ENCODE measurements at places on chromosomes 5 and 9. TPM values are rescaled to one million over a fixed set of nuclear protein-coding genes. Genes with fewer than 3 reads are reported as not detected.

Gene LRRC19
- total RNA-seq: not detected

Gene PDE6A
- total RNA-seq: not detected

Gene PIP5K1B
- 6.1 TPM for total RNA-seq

Gene CATSPER3
- not detected for total RNA-seq

DNA sequence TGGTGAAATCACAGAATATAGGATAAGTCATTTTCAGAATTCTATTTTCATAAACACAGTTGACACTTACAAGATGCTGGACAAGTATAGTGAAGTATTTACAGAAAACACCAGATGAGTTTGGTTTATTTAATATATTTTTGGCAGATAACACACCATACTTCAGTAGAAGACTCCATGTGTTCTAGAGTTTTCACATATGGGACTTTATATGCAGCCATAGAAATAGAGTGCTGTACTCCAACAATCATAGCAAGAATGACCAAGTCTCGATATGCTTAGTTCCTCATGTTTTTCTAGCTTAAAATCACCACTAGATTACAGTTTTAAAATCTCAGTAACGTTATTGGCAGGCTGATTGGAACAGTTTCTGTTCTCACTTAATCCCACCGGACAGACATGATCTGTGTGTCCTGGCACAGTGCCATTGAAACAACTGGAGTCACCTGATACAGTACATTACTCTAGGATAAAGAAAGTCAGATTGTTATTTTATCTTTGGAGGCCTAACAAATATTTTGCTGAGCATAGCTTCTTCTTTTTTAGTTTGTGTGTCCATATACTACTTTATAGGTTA, 45.8 kb upstream of the ERBIN start:
- DNase-seq: no peak

DNA sequence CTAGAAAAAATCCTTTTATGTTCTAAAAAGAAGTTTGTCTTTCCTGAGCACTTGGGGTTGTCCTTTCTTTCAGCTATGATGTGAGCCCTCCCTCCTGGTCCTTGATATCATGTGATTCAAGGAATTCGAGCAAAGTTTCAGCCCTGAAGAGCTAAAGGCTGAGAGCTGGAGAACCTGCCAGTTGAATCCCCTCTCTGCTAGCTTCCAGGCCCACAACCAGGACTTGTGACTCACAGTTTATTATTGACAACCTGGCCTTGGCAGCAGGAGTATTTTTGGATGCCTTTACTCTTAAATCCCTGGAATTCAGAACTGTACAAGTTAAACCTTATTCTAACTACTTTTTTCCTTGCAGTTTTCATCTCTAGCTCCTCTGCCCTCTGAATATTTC, 182.8 kb downstream of the SPOCK1 start:
- no peak for DNase-seq
